Dermis blood vessel endothelial cell (primary cell): ENCODE measurements at places on chromosomes 2 and 18.

DNA sequence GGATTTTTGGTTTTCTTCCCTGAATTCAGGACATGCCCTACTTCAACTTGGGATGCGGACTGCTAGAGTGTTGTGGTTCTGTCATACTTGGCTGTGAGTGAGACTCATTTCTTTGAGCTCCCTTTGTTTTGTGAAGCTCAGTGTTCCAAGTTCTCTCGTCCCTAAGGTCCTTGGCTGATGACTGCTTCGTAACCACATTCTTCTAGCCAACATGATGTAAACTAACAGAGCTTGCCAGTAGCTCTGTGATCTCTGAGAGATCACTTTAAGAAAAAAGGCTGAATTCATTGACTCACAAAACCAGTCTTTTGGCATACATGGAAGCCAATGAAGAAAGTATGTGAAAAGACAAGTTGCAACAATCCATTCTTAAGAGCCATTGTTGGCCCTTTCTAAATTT, 96.9 kb upstream of the MSTN start:
- DNase-seq: no peak

GRCh38 chr2:220556658-220557057, 929.2 kb downstream of the SLC4A3 start:
- no peak for DNase-seq

DNA sequence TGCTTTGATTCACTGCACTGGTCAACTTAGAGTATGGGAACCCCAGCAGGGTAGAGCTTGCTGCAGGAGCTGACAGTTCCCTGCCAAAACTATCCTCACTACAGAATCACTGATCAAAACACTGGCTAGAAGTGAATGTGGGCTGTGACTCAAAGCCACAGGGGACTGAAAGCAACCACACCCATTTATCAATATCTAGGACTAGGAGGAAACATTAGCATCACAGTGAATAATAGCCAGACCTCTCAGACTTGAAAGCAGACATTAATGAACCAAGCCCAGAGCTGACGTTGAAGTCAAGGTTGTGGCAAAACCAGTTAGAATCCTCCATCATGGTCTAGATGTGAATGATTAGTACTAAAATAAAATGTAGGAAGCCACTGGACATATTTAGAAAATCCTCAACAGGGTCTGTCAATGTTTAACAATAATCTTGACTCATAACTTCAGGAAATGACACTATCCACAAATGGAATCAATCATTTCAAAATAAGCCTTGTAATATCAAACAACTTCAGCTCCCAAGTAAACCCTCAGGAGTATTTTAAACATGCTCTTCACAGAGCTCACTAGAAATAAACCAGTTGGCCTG, 131.4 kb downstream of the CDH20 start:
- no peak for DNase-seq

DNA sequence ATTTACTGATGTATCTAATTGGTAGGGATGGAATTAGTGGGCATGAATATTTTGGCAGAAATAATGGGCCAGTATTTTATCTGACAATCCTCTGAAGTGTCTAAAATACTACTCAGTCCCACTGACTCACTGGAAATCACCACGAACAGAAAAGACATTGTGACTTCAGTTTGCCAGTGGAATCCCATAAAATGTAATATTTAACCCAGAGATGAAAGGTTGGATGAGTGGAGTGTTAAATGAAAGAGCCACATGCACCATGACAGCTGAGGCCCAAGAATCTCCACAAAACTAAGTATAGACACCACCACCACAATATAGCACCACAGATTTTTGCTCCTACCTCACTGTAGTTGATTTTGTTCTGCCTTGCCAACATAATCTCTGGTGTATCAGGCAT, 103.9 kb downstream of the NEB start:
- DNase-seq: no peak

DNA sequence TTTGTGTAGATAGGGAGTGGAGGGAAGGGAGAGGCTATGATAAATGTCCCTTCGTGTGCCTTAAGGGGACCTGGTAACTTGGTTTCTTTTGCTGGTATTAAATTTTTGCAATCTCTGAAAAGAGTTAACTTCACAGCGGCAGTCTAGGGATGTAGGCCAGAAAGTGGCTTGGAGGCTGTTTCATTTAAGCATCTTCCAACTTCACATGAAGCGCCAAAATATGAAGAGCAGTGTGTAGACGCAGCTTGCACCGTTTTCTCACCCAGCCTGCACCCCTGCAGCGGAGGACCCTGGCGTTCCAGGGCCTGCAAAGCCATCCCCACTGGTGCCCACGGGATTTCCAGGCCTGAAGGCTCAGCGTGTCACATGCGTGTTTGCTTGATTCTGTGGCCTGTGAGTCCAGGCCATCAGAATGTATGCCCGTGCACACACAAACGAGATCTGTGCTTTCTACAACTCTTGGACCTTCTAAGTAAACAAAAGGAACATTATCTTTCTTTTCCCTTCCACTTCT, 87.2 kb upstream of the EPB41L3 start:
- DNase-seq: no peak

DNA sequence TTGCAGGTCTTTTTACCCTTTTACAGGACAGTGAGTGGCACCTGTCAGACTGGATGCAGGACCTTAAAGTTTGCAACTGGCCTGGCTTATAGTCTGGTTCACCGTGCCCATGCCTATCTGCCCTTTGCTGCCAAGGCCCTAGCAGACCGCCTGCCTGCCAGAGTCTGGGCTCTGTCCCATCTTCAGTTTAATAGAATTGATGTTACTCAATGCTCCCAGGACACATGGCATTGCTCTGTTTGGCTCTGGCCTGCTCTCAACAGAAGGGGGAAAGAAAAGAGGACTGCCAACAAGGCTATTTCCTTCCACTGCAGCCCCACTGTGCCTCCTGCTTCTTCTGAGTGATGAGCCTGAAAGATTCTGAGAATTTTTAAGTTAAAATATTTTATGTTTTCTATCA, 25.6 kb upstream of the TMEM178A start:
- no peak for DNase-seq

- DNase-seq: no peak
Measured at GRCh38 chr2:216144857-216145256, 35.7 kb downstream of the XRCC5 start.

DNA sequence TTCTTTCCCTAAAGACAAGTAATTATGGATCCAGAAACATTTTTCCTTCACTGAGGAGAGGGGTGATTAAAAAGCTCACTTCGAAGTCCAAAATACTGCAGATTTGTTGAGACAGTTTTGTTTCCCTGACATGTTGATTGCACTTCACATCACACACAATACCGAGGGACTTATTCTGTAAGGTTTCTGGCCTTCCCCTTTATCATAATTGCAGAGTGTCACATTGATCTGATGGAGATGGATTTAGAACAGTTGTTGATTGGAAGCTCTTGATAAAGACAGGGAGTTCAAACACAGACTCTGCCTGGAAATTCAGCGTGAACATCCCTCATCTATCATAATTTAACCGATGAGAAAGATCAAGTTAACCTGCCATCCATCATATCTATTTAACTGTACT, 163.6 kb downstream of the PTPRM start:
- no peak for DNase-seq

GRCh38 chr2:26583381-26583911, 57.7 kb downstream of the CIB4 start:
- DNase-seq: no peak

DNA sequence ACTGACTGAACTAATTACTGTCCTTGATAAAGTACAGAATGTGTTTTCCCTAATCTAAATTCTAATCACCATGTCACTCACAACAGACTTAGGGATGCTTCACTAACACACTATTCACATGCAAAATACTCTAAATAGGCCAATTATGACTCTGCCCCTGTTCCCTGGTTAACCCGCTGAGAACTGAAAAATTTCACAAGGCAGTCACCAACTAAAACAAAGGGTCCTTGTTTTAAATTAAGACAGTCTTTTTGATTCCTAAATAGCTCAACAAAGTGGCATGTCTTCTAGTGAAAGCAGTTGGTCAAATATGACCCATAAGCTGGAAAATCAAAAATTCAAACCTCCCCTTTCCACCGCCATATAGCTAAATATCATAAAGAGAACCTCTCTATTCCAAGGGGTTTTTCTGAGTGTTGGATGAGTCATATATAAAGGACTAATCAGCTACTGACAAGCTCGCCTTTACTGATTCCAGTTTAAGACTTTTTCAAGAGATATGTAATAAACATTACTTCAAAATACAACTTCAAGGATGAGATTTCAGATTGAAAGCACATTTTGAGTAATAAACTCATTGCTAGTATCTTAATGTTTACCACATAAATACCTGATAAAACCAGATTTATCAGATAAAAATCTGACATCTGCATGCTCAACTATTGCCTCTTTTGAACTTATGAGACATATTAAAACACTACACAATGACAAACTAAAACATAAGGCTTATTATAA, 235.8 kb downstream of the TCF4 start:
- DNase-seq: no peak

DNA sequence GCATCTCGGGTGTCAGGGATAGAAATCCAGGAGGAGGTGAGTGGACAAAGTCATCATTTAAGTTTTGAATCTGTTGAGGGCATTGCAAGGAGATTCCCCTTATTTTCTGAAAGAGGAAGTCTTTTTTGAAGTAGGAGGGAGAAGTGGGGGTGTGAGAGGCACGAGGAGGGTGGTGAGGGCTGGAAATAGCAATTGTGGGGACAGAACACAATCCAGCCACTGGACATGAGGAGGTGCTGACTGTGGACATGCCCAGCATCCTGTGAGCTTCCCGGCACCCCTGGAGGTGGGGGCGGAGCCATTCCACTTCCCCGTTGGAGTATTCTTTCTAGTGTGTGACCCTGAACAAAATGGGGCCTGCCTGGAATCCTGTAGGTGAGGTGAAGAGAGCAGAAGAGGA, 310.7 kb upstream of the EPAS1 start:
- no peak for DNase-seq

GRCh38 chr2:96554293-96555145, 18.0 kb downstream of the ARID5A start:
- DNase-seq: peak; percentile 83
